Ascending aorta (tissue), 2 donors: ENCODE measurements at places on chromosomes 2 and 18.
A peak's percentile ranks its signal among the peaks of the same experiment; 100 is the strongest.

- no peak for DNase-seq
Measured at GRCh38 chr2:189629531-189630453, 31.5 kb upstream of the ASNSD1 start.

- DNase-seq = no peak
Measured at GRCh38 chr2:181126311-181126868, 146.0 kb downstream of the UBE2E3 start.

- no peak for DNase-seq
Measured at GRCh38 chr2:101596333-101596732, 101.2 kb upstream of the MAP4K4 start.

GRCh38 chr2:5970347-5970746 is 278.2 kb downstream of the SOX11 start:
- no peak for DNase-seq

DNA sequence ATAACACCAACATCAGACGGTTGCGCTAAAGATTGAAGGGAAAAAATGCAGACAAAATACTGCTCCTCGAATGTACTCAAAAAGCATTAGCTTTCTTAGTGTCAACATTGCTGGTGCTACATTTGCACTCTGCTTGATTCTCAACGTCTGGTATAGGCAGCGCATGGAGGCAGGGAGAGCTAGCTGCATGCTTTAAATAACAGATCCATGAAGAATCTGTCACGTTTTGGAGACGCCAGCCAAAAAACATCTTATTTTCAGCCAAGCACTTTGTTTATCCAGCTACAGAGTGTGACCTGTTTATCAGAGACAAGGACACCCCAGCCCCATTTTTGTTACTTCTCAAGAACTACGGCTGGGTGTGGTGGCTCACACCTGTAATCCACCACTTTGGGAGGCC is 59.5 kb downstream of the APOB start:
- no peak for DNase-seq

DNA sequence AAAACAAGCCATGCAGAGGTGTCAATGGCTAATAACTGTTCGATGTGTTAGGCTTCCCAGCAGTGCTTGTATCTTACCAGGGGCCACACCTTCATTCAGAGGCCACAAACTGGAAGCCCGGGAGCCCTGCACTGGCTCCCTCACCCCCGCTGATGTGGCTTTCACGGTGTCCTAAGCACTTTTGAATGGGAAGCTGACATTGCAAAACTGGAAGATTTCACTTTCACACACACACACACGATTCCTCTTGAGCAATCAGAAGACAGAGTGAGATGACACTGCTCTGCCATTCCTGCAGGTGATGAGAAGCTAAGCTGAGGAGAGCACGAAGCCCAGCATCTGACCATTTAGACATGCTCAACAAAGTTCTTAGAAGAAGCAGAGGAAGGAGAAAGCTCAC is 8.6 kb upstream of the ZNF407 start:
- DNase-seq = no peak

DNA sequence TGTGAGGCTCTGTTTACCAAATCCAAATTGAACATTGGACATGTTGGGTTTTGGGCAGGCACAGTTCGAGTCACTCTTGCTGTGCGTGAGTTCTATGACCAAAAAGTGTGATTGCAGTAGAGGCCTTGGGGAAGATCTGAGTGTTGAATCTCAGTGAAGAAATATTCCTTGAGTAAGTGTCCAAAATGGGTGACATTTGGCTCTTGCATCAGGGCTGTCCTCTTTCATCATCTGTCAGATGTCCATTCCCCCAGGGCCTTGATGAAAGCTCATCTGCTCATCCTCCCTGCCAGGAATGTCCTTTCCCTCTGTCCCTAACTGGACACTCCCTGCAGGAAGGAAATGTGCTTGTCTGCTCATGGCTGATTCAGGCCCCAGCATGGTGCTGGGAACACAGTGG is 6.4 kb upstream of the SFTPB start:
- DNase-seq = peak; percentile 56

- DNase-seq = no peak
Measured at GRCh38 chr18:31199190-31199769, 36.6 kb upstream of the DSC1 start.

DNA sequence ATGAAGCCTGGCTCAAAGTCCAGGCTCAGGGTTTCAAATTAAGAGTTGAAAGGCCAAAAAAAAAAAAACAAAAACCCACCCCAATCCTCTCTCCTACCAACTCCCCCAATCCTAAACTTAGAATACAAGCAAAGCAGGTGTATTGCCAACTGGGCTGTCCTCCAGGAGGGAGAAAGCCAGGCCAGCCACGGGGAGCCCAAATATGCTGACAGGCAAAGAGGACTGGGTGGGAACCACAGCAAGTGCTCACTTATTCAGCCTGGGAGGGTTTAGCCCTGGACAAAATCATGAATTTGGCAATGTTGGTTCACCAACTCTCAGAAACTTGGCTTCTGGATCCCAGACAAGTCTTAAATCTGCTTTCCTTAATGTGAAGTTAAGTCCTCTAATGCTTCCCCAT is 36.5 kb downstream of the GKN2 start:
- DNase-seq = no peak

- no peak for DNase-seq
Measured at GRCh38 chr2:205585449-205586383, 96.6 kb upstream of the NRP2 start.

DNA sequence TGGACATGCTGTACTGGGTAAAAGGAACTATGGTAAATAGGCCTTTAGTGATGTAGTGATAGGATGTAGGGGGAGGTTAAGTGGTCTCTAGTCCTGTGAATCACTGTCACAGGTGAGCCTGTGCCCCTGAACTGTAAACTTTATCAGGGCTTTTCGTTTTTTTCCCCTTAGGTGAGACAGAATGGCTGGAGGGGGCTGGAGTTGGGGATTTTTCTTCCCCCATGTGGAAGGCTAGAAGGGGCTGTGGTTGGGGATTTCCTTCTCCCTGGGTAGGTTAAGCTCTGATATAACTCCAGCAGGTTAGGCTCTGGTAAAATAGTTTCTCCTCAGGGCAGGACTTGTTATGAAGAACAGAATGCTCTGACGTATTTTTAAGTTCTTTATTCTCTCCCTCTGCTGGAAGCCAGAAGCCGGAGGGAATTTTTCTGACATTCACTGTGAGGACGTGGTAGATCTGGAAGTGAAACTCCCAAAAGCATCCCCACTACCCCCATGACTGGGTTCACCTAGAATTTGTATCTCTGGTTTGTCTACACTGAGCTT is 28.5 kb downstream of the PIKFYVE start:
- DNase-seq = no peak

DNA sequence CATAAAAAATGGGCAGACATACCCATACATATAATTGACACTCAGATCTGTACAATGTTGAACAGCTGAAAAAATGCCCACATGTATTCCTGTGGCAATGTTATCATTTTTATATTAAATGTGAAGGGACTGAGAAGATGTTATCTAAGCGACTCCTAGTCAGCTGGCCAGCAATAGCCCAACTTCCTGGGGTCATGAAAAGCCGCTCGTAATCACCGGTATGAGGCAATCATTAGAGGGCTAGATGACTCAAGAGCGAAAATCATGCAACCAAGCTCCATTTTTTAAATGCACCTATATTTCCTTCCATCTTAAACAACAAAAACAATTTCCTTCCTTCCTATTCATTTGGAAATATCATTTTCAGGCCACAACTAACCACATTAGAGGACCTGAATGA is 274.6 kb upstream of the CCDC68 start:
- DNase-seq = no peak

GRCh38 chr2:176432434-176432833 is 163.2 kb downstream of the MTX2 start:
- DNase-seq = no peak

DNA sequence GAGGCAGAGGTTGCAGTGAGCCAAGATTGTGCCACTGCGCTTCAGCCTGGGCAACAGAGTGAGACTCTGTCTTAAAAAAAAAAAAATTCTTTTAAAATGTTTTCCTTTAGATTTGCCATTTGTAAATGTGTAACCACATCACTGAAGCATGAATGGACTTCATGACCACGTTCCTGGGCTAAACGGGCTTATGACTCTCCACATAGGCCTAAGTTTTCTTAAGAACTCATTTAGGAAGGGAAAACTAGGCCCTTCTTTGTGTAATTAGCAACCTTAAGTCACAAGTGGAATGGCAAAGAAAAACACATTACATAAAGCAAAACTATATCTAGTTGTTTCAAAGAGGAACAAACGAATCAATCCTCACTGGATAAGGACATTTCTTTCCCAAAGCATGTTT is 99.5 kb downstream of the MEIS1 start:
- no peak for DNase-seq

DNA sequence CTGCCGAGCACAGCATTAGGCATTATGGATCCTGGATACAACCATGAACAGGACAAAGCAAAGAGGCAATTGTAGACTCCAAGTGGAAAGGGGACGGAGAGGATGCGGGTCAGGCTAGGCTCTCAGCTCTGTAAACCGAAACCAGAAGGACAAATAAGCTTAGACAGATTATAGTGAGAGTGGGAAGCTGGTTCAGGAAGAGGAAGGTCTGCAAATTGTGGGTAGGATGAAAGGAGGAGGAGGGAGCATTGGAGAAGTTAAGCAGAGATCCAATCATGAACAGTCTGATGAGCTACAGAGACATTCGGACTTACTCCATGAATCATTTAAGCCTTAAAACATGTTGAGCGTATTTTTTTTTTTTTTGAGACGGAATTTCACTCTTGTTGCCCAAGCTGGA is 3.0 kb downstream of the MSH6 start:
- DNase-seq = no peak

DNA sequence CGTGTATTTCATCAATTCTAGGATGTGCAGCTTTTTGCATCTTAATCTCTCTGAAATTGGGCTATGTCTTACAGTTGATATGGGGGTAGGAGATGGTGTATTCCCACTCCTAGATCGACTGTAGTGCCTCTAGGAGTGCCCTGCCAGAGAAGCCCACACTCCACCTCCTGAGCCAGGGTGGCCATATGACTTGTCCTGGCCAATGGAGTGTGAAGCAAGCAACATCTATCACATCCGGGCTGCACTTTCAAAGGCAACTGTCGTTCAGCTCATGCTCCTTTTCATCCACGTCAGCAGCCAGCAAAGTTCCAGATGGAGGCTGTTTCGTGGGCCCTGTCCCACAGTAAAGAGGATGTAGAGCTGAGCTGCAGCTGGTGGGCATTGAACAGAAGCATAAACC is 149.4 kb upstream of the SLC1A4 start:
- no peak for DNase-seq

DNA sequence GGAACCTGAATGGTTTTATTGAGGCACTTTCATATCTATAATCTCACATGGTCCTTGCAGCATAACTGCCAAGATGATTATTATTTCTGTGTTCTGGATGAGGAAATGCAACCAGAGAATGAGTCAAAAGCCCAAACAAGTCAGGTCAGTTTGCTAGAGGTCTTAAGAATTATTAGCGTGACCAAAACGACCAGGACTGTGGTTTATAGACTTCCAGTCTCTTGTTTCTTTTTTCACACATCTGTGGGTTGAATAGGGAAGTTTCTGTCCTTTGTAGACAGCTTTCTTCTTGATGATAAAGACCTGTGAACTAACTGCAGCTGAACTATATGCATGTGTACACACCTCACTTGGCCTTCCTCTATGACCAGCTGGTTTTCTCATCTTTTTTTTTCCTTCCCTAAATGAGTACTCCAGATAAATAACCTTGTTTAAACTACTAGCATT is 13.9 kb downstream of the ADAM23 start:
- no peak for DNase-seq

GRCh38 chr18:68604256-68604655 is 110.7 kb downstream of the TMX3 start:
- DNase-seq = no peak

DNA sequence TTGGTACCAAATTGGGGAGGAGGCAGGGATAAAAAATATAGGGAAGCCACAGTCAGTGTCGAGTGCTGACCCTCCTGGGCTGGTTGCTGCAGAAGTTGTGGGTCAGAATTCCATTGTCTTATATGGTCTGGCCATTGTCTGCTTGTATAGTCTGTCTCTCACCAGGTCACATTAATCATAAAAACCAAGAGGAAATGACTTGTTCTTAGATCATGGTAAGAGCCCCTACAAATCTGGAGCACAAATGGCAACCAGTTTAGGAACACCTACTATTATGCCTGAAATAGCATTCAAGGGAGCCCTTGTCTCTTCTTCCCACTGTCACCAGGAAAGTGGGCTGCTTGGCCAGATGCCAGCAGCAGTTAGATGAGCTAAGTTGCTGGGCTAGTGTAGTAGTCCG is 119.7 kb upstream of the RMP24 start:
- DNase-seq = no peak

DNA sequence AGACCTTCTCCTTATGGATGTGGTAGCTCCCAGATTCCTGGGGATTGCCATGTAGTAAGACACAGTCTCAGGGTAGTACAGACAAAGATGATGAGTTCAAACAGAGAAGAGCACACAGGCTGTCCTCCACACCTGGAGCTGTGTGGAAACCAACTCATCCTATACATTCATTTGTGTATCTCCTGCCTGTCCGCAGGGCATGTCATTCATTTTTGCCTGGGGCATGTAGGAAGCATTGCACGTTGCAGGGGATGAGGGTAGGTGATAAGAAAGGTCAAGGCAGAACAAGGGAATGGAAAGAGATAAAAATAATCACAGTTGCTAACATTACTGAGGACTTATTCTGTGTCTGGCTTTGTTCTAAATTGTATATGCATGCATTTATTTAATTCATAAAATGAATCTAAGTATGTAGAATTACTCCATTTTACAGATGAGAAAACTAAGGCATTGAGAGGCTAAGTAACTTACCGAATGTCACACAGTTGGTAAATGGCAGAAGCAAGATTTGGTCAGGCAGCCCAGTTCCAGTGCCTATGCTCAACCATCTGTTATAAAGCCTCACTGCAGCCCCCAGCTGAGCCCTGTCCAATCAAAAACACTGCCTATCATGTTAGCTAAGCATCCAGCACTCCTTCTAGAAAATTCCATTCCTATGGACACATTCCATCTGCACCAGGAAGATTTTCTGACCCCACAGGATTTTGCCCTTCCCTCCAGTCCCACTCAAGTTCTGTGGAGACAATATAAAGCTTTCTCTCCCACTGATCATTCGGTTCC is 81.0 kb downstream of the SUMO1 start:
- no peak for DNase-seq

GRCh38 chr2:233312874-233313273 is 5.3 kb downstream of the SAG start:
- DNase-seq = no peak
